ENCODE measurements at places on chromosomes 2 and 18.

DNA sequence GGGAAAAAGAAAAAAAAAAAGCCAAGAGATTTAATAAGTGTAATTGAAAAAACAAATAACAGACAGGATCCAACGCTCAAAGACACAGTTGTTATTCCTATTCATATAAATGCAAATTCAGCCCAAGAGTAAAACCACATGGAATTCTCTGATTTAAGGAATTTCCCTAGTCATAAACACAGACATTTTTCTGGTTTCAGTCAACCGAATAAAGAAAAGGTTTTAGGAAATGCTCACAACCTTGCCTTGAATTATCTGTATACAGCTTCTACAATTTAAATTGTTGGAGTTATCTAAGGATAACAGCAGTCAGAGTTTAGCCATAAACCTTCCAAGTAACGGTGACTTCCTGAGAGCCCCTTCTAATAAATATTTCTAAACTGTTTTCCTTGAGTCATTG is 122.7 kb downstream of the VWC2L start:
- no peak for DNase-seq

DNA sequence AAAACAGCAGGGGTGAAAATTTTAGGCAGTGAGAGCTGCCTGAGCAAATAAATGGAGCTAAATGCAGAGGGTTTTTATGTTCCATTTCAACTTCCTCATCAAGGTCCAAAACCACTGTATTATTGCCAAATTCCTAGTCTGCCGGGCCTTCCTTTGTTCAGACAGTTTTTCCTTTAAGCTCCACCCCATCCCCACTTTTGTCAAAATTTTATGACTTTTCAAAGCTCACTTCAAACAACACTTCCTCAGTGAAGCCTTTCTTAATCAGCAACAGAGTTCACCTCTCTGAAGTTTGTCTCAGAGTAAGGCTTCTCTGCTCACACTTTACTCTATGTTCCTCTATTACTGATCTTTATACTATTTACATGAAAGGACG is 81.3 kb downstream of the CERKL start:
- no peak for DNase-seq

- DNase-seq = no peak
Observed at GRCh38 chr2:75539955-75540716, 20.6 kb downstream of the EVA1A start.

GRCh38 chr2:139271879-139272278 is 491.7 kb upstream of the NXPH2 start:
- DNase-seq = no peak

GRCh38 chr18:74234326-74235171 is 57.2 kb downstream of the CYB5A start:
- no peak for DNase-seq

DNA sequence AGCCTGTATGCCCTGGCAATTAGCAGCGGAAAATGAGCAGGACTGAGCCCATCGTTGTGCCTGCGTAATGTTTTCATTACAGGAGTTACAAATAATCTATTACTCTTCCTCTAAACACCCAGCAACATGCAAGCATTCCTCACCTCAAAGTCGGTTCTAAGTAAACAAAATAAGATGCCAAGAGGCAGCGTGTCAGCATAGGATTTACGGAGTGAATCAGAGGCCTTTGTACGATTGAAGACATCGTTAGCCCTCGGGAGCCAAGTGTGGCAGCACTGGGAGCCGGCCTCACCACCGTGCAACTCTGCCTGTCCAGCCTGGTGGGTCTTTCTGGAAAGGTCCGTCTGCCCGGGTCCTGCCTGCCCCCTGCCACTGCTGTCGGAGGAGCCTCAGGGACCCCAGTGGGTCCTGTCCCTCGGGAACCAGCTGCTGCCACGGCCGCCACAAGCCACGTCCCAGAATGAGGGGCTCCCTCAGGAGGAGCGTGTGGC is 80.1 kb upstream of the CTDP1 start:
- no peak for DNase-seq

GRCh38 chr2:70936165-70936978 is 672 bp downstream of the ATP6V1B1 start:
- no peak for DNase-seq

- no peak for DNase-seq
Observed at GRCh38 chr2:213157242-213157641, 5.8 kb upstream of the IKZF2 start.

- no peak for DNase-seq
Observed at GRCh38 chr2:1601067-1601412, 143.3 kb downstream of the PXDN start.

Data from HS-27A (cell line).